GM13977 (cell line): ENCODE measurements at places on chromosomes 5 and 9.

DNA sequence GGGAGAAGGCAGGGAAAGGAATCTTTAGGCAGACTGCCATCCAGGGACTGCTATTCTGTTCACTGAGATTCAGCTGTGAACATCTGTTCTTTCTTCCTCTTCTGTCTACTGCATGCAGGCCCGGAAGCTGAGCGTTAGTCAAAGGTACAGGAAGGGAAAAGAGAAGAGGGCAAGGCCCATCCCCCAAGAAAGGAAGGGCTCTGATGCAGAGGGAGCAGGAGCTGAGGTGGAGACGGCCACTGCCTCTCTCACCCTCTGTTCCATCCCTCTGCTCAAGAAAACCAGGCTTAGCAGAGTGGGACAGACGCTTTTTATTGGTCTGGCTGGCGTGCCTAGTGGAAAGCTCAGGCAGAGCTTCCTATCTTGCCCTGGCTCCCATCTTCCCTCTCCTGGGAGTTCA is 57.6 kb downstream of the PFDN1 start:
- DNase-seq, result no peak

DNA sequence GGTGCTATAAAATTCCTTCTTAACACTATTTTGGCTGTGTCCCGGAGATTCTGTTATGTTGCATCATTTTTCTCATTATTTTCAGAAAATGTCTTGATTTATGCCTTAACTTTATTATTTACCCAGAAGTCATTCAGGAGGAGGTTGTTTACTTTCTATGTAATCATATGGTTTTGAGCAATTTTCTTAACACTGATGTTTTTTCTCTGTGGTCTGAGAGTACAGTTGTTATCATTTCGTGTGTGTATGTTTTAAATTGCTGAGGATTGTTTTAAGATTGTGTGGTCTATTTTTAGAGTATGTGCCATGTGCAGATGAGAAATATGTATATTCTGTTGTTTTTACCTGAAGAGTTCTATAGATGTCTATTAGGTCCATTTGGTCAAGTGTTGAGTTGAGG is 498.1 kb upstream of the ZNF608 start:
- DNase-seq, result no peak

- no peak for DNase-seq
These were observed 293.0 kb downstream of the SEC61B start for GRCh38 chr9:99515093-99515492.

GRCh38 chr9:131101207-131101964 is 5.1 kb downstream of the AIF1L start:
- no peak for DNase-seq

DNA sequence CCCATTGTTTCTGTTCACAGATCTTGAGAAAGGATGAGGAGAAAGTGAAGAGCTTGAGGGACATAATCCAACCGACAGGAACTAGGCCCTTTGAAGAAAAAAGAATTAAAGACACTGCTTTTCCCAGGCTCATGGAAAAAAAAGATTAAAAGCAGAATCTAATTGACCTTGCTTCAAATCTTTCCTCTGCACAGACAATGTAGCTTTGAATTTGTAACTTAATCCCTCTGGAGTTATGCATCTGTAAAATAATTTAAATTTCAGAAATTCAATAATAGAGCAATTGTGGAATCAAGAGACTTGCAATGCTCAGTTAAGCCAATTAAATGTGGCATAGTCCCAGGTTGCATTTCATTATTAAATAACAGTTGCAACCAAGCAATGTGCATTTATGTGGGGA is 64.6 kb downstream of the SVEP1 start:
- DNase-seq, result no peak

- no peak for DNase-seq
These were observed 265.2 kb upstream of the MSX2 start for GRCh38 chr5:174459071-174459702.

GRCh38 chr9:68705531-68706362 is 707 bp downstream of the PIP5K1B start:
- DNase-seq, result peak; percentile 60

DNA sequence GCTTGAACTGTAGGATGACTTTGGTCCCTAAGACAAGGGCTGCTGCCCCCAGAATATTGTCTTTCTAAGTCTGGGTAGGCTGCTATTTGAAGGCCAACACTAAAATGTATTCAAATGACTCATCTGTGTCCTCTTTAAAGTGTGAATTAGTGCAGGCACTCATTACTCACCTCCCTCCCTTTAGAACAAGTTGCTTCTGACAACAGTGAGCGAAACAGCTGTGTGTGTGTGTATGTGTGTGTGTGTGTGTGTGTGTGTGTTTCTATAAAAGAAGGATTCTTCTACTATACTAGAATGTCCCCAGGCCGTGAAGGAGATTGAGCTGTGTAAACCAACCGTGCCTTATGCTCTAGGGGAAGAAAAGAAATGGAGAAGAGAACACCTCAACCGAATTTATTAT is 1337.2 kb downstream of the PTPRD start:
- no peak for DNase-seq

GRCh38 chr5:77850536-77851175 is 74.5 kb upstream of the TBCA start:
- DNase-seq, result no peak

GRCh38 chr9:112719241-112719691 is 1.3 kb upstream of the INIP start:
- peak; percentile 45 for DNase-seq
